SW 1271 (cell line): ENCODE measurements at places on chromosomes 11 and 22.
A peak's percentile ranks its signal among the peaks of the same experiment; 100 is the strongest.

DNA sequence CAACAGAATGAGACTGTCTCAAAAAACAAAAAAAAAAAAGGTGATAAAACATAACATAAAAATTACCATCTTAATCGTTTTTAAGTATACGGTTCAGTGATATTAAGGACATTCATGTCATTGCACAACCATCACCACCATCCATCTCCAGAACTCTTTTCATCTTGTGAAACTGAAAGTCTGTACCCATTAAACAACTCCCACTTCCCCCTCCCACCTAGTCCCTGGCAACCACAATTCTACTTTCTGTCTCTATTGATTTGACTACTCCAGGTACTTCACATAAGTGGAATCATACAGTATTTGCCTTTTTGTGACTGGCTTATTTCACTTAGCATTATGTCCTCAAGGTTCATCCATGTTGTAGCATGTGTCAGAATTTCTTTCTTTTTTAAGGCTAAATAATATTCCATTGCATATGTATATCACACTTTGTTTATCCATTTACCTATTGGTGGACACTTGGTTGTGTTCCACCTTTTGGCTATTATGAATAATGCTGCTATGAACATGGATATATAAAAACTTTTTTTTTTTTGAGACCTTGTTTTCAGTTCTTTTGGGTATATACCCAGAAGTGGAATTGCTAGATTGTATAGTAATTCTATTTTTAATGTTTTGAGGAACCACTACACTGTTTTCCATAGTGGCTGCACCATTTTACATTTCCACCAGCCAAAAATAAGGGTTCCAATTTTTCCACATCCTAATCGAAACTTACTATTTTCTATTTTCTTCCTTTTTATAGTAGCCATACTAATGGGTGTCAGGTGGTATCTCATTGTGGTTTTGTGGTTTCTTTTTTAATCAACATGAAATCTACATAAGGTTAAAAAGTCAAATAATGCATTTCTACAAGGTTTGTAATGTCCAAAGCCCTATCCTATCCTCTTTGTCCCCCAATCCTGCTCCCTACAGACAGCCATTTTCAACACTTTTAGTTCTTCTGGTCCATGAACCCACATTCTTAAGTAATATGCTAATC is 23.4 kb upstream of the PIK3C2A start:
- DNase-seq: no peak

GRCh38 chr11:65496304-65497140 is 2.3 kb upstream of the MALAT1 start:
- DNase-seq: no peak

DNA sequence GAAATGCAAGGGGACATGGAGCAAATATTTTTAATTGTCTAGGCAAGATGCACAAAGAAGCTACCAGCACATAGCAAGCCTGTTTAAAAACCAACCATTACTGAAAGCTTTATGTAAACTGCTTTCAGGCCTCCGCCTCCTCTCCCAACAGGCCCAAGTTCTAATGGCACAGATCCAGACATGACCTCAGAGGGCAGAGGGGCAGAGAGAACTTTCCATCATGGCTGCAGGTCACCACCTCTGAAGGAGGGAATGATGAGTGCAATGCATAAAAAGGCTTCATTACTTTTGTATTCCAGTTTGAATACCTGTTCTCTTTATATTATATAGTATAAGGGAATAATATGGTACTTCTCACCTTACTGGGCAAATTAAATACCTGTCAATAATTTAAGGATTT is 15.2 kb downstream of the DDX17 start:
- DNase-seq: no peak

DNA sequence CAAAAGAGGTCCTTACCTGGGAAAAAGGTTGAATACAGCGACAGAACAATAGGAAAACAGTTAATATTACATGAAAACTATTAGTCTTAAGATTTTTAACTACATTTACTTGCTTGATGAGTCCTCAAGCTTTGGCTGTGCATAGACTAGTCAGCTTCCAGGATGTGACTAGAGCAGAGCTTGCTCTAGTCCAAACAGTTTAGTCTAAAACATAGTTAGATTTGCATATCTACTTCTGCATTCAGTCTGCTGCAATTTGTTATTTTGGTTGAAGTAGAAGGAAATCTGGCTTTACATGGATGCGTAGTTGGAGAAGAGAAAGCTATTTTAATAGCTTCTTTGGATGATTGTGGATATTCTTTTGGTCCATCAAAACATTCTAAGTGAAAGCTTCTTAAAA is 95.3 kb upstream of the ALKBH3 start:
- DNase-seq: no peak

- no peak for DNase-seq
Measured at GRCh38 chr11:78027759-78028158, 4.7 kb upstream of the KCTD14 start.

- peak; percentile 47 for DNase-seq
Measured at GRCh38 chr11:65078151-65078550, 5.7 kb downstream of the CDCA5 start.

DNA sequence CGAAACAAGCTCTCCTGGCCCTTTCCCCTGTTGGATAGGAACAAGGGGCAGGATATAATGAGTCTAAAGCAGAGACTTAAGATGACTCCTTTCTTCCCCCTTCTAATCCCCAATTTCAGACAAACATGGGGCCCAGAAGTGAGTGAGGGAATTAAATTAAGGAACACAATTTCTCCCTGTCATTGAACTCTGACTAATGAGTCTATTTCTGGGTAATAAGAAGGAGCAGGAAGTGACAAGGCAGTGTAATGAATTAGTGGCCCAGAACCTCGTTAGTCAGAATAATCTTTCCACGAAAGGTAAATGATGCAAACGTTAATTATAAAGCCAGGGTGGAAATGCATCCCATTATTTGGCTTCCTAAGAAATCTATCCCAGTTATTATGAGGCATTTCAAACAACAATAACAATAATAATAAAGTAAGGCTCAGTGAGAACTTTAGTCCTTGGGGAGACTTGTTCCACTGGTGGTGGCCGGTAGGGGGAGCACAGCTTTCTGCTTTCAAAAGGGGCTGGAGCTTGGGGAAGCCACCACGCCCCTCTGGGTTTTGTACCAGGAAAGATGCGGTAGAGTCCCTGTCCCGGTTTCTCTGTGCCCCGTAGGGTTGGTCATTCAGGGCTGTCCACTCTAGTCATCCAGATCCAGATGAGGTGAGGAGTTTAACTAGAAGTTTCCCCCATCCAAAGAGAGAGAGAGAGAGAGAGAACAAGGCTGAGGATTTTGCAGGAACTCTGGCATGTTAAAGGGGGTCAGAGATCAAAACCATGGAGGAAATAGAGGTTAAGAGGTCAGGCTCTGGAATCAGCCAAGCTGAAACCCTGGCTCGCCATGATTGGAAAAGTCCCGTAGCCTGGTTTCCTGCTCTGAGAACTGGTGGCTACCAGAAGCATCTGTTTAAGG is 298.3 kb downstream of the NTM start:
- peak; percentile 19 for DNase-seq

GRCh38 chr11:57251491-57252104 is 14.5 kb upstream of the APLNR start:
- no peak for DNase-seq

DNA sequence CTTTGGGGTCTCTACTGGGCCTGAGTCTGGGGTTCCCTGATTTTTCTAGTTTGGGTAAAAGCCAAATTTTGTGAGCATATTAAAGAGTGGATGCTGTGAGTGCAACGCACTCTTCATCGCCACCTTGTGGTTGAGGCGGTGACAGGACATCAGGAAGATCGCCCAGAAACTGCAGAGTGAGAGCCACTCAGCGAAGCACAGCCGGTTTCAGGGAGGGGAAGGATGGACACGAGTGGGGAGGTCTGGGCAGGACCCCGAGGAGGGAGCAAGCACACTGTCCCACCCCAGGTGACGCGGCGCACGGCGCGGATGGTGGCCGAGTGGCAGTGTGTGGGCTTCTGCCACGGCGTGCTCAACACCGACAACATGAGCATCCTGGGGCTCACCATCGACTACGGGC is 9.1 kb downstream of the SELENOO start:
- DNase-seq: no peak

DNA sequence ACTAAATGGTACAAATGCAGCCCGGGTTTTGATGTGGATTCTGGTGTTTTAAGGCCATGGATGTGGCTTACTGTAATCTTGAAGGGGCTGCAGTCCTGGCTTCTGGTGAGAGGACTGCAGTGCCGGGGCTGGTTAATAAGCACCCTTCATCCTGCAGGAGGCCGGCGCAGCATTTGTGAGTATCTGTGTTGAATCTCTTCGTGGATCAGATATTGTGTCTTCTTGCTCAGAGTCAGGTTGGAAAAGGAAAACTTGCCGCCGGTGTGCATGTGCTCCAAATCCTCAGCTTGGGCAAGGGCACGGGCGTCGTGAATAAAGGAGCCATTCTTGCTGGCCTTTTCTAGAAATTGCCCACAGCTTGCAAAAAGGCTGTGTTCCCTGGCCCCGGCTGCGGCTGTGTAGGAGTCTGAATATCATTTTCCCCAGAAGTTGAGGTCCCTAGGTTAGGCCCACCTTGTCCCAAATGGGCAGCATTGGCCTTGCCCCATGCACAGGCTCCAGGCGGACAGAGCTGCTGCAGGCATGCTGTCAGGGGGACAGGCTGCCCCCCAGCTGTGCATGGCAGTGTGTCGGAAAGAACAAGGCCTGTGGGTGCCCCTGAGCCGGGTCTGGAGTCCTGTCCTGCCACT is 28.9 kb upstream of the PARVB start:
- no peak for DNase-seq

DNA sequence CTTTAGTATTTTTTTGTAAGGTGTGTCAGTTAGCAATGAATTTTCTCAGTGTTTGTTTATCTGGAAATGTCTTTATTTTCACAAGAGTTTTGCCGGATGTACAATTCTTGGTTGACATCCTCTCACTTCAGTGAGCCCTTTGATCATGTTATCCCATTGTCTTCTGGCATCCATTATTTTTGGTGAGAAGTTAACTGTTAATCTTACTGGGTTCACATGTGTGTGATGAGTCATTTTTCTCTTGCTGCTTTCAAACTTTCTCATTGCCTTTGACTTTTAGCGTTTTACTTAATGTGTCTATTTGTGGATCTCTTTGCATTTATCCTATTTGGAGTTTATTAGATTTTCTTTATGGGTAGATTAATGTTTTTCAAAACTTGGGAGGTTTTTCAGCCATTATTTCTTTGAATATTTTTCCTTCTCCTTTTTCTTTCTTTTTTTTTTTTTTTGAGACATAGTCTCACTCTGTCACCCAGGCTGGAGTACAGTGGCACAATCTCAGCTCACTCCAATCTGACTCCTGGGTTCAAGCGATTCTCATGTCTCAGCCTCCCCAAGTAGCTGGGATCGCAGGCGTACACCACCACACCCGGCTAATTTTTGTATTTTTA is 100.5 kb upstream of the RRM1 start:
- DNase-seq: no peak

- no peak for DNase-seq
Measured at GRCh38 chr11:128936606-128937251, 5.9 kb downstream of the TP53AIP1 start.

- DNase-seq: no peak
Measured at GRCh38 chr11:83284501-83285150, 1.5 kb downstream of the CCDC90B start.

- no peak for DNase-seq
Measured at GRCh38 chr11:69442807-69443137, 38.7 kb upstream of the LINC01488 start.

GRCh38 chr11:131932584-131933325 is 562.3 kb downstream of the NTM start:
- no peak for DNase-seq

- DNase-seq: no peak
Measured at GRCh38 chr11:46246521-46246920, 30.9 kb upstream of the CREB3L1 start.

DNA sequence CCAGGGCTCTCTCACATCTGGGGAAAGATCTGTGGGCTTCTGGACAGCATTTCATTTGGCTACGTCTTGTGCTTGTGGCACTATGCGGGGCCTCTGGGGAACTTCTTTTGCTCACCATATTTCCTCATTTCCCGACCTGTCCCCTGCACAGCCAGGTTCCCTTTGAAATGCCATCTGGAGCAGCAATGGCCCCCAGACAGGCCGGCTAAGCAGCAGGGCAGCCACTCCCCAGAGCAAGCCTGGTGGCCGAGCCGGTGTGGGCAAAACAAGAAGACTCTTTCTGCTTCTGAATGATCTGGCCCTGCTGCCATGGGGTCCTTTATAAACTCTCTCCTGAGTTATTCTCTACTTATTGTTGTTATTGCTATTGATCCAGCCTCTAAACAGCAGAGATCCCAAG is 190.7 kb upstream of the NECTIN1 start:
- DNase-seq: no peak

GRCh38 chr11:85772695-85773094 is 38.2 kb downstream of the SYTL2 start:
- no peak for DNase-seq

GRCh38 chr11:134236834-134237556 is 12.5 kb downstream of the VPS26B start:
- DNase-seq: no peak

- no peak for DNase-seq
Measured at GRCh38 chr11:67118181-67118766, 789 bp upstream of the KDM2A start.

- DNase-seq: no peak
Measured at GRCh38 chr11:58776891-58777710, 45.4 kb upstream of the GLYAT start.

GRCh38 chr11:3220521-3221407 is 2.2 kb upstream of the MRGPRG start:
- DNase-seq: no peak

DNA sequence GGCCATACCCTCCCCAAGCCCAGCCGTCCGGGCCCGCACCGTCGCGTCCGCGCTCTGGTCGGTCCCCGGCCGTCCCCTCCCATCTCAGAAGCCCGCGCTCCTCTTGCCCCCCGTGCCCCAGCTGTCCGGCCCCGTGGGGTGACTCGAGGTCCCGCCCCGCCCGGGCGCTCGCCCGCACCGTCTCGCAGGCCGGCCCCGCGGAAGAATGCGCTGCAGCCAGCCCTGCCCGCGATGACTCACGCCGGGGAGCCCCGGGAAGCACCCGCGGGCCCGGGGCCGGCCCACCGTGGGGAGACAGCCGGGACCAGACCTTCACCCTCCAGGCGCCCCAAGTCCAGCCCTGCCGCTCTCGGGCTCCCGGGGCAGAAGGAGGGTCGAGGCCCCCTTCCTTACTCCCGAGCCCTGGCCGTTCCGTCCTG is 320 bp upstream of the PHLDA2 start:
- peak; percentile 52 for DNase-seq

- DNase-seq: no peak
Measured at GRCh38 chr22:29041408-29041807, 20.2 kb downstream of the C22orf31 start.

DNA sequence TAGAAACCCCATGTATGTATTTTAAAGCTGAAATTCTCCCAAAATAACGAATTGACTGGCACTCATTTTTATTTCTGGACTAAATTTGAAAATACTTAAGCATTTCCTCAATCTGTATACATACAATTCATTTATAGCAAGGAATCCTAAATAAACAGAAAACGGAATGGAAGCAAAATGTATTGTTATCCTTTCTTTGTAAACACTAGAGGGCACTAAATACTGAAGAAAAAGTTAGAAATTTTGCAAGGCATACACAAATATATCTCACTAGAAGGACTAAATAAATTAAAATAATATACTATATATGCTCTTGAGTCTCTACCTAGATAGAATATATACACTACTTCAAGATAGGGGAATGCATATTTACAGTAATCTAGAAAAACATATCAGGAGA is 23.1 kb upstream of the ANO5 start:
- peak; percentile 22 for DNase-seq
